Dermis microvascular lymphatic vessel endothelial cell (primary cell): ENCODE measurements at places on chromosomes 16 and 17.

- DNase-seq: no peak
Measured at GRCh38 chr17:81064678-81065475, 29.9 kb downstream of the BAIAP2 start.

- DNase-seq: no peak
Measured at GRCh38 chr16:31077592-31078396, 3.6 kb downstream of the ZNF646 start.

DNA sequence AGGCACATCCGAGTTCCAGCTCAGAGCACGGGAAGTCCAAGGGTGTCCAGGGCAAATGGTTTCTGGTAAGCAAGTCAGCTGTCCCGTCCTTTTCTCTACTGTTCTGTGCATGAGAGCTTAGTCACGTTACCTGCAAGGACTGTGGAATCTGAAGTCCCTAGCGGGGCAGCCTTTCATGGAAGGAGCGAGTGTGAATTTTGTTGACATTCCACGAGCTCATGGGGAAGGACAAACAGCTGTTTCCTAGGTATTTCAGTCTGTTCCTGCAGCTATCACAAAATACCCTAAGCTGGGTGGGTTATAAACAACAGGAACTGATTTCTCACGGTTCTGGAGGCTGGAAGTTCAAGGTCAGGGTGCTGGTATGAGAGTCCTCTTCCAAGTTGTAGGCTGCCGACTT is 109.2 kb downstream of the SDR42E1 start:
- peak; percentile 95 for DNase-seq

DNA sequence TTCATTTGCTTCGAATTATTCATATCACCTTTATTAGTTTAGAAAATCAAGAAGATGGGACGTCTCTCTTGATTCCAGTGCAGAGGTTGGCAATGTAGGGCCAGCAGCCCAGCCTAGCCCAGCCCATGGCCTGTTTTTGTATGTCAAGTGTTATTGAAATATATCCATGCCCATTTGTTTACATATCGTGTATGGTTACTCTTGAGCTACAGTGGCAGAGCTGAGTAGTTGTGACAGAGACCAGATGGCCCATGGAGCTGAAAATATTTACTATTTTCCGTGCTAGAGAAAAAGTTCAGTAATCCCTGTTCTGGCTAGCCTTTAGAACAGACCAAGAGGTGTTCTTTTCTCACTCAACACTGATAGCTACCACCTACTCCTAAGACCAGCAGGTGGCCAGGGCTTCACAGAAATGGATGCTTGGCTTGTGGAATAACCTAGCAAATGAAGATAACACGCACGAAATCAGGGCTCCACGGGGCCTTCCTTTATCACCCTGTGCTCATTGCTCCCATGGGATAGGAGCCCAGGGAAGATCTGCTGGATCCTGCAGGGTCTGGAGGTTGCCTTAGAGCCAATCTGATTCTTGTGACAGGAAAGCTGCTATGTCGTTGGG is 123.2 kb upstream of the ANKFN1 start:
- no peak for DNase-seq

DNA sequence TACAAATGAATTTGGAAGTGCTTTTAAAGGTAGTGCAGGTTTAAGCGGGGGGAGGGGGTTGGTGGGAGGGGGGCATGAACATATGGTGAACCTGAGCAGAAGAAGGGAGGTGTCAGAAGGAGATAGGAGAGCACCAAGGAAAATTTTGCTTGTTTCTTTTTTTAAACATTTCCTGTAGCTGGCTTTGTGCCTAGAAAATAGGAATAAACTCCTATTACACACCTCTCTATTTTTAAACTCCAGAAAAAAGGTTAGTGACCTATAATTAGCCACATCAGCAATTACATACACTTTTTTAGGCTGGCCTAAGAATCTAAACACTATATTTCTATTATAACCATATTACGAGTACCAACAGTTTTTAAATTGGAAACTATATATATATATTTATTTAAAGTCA is 159.1 kb downstream of the SKAP1 start:
- DNase-seq: no peak

- DNase-seq: no peak
Measured at GRCh38 chr17:49100601-49101000, 32.0 kb upstream of the B4GALNT2 start.

DNA sequence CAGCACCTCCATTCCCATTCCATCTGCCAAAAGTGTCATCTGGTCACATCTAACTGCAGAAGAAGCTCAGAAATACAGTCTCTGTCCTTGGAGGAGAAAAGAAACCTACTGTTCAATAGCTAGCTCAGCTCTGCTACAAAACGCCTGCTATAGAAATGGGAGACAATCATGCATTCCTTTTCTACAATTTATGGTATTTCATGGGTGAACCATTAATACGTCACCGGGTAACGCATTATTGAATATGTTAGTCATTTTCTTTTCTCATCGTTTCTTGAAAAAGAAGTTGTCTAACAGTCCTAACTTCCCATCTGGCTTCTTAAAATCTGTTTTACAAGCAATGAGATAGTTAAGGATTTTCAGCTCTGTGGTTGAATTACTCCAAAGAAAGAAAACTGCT is 496.7 kb upstream of the RBFOX1 start:
- no peak for DNase-seq

DNA sequence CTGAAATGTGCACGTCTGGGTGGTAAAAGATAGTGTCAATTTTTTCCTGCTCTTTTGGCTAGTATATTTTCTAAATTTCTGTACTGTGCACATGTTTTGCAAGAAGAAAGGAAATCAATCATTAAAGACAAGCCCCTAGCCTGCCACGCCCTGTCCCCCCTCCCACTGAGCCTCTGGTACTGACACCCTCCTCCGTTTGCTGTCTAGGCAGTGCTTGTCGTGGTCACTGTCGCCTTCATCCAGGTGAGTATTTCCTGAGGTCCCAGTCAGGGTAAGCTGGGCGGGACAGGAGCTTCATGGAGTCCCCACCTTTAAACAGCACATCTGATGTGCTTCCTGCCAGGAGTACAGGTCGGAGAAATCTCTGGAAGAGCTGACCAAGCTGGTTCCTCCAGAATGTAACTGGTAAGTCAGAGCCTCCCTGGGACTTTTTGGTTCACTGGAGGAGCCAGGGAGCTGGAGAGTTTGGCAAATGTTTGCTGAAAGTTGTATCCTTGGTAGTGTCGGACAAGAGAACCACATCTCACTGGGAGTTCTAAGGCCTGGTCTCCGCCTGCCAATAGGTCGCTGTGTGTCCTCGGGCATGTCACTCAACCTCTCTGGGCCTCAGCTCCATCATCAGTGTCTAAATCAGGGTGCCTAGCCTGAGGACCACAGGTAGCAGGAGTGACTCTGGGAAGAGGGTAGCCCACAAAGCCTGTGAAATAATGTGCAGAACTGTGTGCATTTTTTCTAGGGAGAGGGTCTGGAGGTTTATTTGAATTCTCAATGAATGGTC is 42.2 kb downstream of the ATP2C2 start:
- DNase-seq: no peak

- no peak for DNase-seq
Measured at GRCh38 chr16:9259914-9260608, 168.6 kb downstream of the HAPSTR1 start.

DNA sequence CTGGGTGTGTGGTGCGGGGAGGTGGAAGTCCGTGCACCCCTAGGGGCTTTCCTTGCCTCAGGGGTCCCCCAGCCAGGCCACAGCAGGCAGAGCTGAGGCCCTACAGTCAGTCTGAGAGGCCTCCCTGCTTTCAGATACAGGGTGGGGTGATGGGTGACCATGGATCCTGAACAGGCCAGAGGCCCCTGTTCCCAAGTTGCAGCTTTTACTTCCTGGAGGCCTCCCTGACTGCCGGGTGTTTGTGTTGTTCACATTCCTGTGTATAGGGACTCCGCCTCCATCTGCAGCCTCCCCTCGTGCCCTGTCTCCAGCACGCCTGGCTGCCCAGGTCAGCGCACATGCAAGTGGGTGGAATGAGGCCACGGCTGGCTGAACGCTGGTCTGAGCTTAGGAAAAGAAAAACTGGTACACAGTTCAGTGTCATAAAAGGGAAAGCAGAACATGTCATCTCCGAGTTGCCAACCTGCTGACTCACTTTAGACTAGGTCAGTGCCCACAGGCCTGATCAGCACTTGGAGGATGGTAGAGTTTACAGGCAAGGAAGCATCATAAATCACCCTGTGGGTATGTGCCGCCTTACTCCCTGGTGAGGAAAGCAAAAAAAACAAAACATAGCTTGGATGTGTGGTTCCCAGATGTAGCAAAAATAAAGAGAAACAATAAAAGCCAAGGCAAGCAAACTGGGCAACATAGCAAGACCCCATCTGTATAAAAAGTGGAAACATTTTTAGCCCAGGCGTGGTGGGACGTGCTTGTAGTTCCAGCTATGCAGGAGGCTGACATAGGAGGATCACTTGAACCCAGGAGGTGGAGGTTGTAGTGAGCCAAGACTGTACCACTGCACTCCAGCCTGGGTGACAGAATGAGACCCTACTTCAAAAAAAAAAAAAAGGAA is 6.2 kb upstream of the SLC7A6 start:
- DNase-seq: peak; percentile 68

- DNase-seq: no peak
Measured at GRCh38 chr16:49078571-49078970, 203.1 kb downstream of the CBLN1 start.
